ENCODE measurements at places on chromosomes 2 and 18. TPM values are rescaled to one million over a fixed set of nuclear protein-coding genes. Genes with fewer than 3 reads are reported as not detected.

The UPP2 gene
- total RNA-seq, result not detected

The GPR39 gene
- total RNA-seq, result not detected

The OXER1 gene
- total RNA-seq, result 0.12 TPM

The OSBPL6 gene
- 1.5 TPM for total RNA-seq

The CCBE1 gene
- total RNA-seq, result 0.02 TPM

- H3K4me3 ChIP-seq, result no peak within 1 kb of the TSS
- DNase-seq, result no peak
These were observed at the start of gene SERPINB5 for GRCh38 chr18:63476668-63477067. TSS of gene SERPINB5 (plus strand) at chr18:63476958. CDS start at chr18:63484429, 7,471 bp downstream.

DNA sequence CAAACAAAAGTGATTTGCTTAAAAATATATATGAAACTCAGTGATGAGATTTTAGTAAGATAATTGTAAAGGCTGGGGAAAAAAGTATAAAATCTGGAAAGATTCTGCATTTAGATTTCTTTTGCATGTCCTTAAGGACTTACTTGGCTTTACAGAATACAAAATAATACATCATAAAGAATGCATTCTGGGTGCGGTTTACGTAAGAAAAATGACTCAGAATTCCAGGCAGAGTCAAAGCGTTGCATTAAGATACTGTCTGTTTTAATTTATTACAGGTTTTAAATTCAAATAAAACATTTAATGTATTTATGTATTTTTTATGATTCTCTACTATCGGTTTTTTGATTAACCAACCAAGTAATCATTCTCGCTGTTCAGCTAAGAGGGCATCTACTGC is 178.0 kb downstream of the SH3BP4 start:
- no peak for DNase-seq
- no peaks in the 10 kb centered on the region for H3K36me3 ChIP-seq
- no peaks in the 10 kb centered on the region for H3K4me1 ChIP-seq

- H3K27ac ChIP-seq, result no peak overlapping the region
- DNase-seq, result no peak
- peaks cover 47% of the 10 kb centered on the region for H3K4me1 ChIP-seq
- H3K36me3 ChIP-seq, result peaks cover 39% of the 10 kb centered on the region
- H3K4me3 ChIP-seq, result no peak overlapping the region
These were observed 9.9 kb downstream of the ST3GAL5 start for GRCh38 chr2:85878719-85879370.

GRCh38 chr2:101900375-101900774 is 91.4 kb upstream of the IL1R2 start:
- H3K27ac ChIP-seq, result no peak overlapping the region
- peak; percentile 9 for DNase-seq
- H3K4me3 ChIP-seq, result peak overlapping the region; percentile 40
- peaks cover 13% of the 10 kb centered on the region for H3K36me3 ChIP-seq
- H3K27me3 ChIP-seq, result no peaks in the 10 kb centered on the region

DNA sequence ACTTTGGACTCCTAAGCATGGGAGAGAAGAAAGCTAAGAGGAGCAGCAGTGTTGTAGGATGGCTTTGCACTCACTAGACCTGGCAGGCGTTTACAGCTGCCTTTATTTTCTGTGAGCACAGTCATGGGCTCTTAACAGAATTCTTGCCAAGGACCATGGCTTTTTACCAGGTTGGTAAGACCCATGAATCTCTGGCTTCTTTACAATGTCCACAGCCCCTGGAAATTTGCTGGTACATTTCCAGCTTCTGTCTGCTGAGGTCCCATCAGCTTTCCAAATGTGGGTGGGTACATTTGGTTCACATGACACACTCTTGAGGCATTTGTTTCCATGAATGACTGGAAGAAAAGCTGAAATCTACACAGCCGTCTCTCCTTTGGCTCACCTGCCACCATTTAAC is 162.7 kb downstream of the PPP1R1C start:
- no peaks in the 10 kb centered on the region for H3K4me1 ChIP-seq
- H3K27ac ChIP-seq, result no peak overlapping the region
- H3K4me3 ChIP-seq, result no peak overlapping the region
- no peaks in the 10 kb centered on the region for H3K27me3 ChIP-seq

GRCh38 chr2:73837847-73838585 is 9.3 kb downstream of the STAMBP start:
- no peak for DNase-seq
- no peak overlapping the region for H3K27ac ChIP-seq
- no peaks in the 10 kb centered on the region for H3K27me3 ChIP-seq
- peaks cover 45% of the 10 kb centered on the region for H3K36me3 ChIP-seq
- no peak overlapping the region for H3K4me3 ChIP-seq

Measured in activated T-helper 1 cell treated with anti-CD3 and anti-CD28 coated beads, Interleukin-12 subunit alpha, Interleukin-12 subunit beta, Interleukin-2, Interleukin-4 antibody, amounts not matched to agents 30 ng/mL and 10 ng/mL and 1 ng/mL, durations not matched to agents 14 hours and 24 hours and 36 hours (primary cell).